ENCODE measurements at places on chromosomes 1 and 21.

DNA sequence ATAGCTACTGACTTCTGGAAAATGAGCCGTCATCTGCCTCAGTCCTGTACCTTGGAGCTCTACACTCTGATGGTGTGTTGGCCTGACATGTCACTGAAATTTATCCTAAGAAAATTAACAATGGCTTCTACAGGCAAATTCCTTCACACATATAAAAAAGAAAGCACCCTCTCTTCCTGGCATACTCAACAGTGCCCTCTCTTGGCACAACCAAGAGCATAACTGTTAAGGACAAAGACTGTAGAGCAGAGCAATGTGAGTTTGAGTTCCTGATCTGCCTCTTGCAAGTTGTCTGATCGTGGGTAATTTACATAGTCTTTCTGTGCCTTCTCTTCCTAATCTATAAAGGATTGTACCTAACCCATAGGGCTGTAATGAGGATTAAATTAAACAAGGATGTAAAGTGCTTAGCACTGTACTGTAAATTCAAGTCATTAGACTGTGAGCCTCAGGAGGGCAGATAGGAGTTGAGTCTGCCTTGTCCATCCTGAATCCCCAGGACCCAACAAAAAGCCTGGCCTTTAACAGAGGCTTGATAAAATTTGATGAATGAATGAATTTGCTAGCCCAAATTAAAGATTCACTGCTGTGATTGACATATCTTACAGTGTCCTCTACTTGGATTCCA lies 83.5 kb downstream of the SYF2 start:
- DNase-seq, result no peak

DNA sequence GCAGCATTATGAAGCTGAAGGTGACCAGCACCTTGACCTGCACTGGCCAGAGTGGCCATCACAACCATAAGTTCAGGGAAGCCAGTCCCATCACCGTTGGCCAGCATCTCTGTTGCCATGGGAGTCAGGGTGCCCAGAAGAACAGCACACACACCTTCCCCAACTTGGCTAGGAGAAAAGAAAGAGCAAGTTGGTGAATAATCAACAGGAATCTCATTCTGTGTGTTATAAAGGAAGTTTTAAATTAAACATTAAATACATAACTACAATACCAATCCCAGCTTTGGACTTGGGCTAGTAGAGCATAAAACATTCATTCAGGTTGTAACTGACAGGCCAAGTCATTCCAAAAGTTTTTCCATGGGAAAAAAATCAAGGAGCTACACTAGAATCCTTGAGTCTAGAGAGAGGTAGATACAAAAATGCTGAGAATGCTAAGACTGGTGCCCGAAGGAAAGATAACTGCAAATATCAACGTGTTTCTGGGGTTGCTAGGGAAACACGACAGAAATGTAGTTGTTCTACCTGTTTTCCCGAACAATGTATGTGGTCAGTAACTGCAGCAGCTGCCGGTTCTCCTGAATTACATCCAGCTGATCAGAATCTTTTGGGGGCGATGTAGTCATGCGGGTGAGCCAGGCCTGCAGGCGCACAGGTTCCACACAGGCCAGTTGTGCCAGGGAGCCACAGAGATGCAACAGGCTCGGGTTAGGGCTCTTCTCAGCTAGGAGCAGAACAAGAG lies 45.6 kb downstream of the UBR4 start:
- DNase-seq, result no peak

- DNase-seq, result no peak
Measured at GRCh38 chr1:75208862-75209261, 74.7 kb downstream of the LHX8 start.

GRCh38 chr1:215544566-215544965 lies 22.5 kb upstream of the KCTD3 start:
- DNase-seq, result peak; percentile 21

DNA sequence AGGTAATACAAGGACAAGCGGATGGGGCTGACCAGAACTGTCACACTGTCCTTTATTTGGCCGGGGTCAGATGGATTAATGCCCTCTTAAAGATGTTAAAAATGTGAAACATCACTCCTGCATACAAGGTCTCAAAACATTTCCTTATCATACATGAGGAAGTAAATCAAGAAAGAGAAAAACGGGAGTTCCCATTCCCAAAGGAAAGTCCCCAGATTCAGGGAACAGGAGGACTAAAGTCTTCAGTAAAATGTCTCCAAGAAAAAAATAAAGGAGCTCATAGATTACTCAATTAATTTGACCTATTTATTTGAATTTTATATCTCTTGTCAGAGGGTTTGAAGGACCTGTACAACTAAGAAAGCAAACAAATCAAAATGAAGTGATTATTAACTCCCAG lies 13.4 kb upstream of the HSD11B1 start:
- DNase-seq, result no peak

DNA sequence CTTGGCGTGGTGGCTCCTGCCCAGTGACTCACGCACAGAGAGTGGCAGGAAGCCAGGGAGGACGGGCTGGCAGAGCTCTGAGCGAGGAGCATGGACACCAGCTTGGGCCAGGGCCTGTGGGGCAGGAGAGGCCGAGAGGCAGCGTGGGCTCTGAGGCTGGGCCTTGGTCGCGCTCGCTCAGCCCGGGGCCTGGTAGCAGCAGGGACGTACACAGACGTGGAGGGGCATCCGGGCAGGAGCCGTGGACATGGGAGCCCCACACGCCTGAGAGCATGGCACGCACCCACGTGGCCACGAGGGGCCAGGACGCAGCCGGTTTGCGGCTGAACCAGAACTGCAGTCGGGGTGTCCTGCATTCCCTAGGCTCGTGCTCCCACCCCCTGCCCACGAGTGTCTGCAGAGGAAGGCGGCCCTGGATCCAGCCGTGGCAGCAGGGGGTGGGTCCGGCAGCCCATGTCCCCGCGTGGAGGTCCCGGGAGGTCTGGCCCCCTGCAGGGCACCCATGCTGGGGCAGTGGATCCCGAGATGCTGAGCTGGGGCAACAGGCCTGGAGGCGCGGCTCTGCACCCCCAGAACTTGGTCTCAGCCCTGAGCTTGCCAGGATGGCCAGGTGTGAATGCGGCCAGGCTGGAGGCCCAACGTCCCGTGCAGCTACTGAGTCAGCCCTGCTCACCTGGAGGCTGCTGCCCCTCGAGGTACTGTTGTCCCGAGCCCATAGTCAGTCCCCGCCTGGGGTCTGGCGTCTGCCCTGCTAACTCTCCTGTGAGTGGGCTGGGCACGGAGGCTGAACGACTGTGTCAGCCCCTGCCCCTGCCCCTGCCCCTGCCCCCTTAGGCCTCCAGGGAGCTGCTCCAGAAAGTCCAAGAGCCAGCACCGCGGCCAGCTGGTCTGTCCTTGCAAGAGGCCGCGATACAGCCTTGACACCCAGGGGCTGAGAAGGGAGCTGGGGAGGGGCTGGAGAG lies 61.6 kb downstream of the SLX9 start:
- DNase-seq, result no peak

DNA sequence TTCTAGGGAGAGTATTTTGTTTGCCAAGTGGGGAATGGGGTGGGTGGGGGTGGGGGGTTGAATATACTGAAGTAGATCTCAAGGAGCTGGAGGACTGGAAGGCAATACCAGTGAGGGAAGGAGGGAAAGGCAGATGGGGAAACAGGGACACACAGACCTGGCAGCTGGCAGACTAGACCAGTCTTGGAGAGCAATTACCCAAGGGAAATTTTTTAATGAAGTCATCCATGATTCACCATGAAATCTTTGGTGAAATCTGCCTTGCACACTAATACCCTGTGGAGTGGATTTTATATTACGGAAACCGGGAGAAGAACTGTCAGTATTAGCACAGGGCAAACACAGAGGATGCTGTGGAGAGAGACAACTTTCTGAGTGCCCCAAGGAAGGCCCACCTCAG lies 29.7 kb upstream of the MARK1 start:
- no peak for DNase-seq

Measured in NCI-H1105 treated with DMSO at 0.1 percent for 48 hours (cell line).